Hindlimb muscle (tissue), 1 donor: ENCODE measurements at places on chromosomes 2 and 18.

GRCh38 chr2:59046401-59047372 is 805.6 kb upstream of the FANCL start:
- DNase-seq = no peak

- no peak for DNase-seq
Observed at GRCh38 chr2:233244818-233245217, 6.7 kb upstream of the ATG16L1 start.

GRCh38 chr2:57399057-57399456 is 647.5 kb upstream of the VRK2 start:
- no peak for DNase-seq

DNA sequence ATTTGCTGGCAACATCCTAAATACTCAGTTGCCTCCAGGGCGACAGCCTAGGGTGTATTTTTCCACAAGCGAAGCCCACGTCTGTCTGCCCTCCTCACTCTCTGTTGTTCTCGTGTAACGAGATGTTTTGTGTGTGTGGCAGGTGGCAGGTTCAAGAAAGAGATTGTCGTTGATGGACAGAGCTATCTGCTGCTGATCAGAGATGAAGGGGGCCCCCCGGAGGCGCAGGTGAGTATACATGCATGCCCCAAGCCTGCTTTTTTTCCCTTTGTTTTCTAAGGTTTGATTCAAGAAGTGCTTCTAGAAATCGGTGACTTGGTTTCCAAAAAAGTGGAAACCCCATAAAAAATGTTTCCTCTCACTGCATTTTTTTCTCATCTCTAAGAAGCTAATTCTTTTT is 247.0 kb downstream of the AGAP1 start:
- no peak for DNase-seq

GRCh38 chr2:230754200-230754599 is 41.6 kb downstream of the CAB39 start:
- no peak for DNase-seq

- no peak for DNase-seq
Observed at GRCh38 chr18:13791181-13791580, 32.8 kb upstream of the MC5R start.

DNA sequence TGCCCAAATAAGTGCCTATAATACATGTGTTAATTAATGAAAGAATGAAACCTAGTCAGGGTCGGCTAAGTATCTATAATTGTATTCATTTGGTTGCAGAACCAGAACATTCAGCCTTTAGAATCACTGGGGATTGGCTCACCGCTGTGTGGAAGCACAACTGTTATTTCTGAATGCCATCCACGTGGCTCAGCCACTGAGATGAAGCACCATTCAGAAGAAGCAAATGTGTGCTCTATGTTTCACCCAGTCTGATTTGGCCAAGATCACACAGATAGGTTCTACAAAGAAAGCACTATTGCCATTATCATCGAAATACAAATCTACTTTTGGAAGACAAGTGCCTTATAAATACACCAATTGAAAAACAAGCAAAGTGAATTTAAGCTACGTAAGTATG is 30.6 kb upstream of the SPOPL start:
- no peak for DNase-seq

DNA sequence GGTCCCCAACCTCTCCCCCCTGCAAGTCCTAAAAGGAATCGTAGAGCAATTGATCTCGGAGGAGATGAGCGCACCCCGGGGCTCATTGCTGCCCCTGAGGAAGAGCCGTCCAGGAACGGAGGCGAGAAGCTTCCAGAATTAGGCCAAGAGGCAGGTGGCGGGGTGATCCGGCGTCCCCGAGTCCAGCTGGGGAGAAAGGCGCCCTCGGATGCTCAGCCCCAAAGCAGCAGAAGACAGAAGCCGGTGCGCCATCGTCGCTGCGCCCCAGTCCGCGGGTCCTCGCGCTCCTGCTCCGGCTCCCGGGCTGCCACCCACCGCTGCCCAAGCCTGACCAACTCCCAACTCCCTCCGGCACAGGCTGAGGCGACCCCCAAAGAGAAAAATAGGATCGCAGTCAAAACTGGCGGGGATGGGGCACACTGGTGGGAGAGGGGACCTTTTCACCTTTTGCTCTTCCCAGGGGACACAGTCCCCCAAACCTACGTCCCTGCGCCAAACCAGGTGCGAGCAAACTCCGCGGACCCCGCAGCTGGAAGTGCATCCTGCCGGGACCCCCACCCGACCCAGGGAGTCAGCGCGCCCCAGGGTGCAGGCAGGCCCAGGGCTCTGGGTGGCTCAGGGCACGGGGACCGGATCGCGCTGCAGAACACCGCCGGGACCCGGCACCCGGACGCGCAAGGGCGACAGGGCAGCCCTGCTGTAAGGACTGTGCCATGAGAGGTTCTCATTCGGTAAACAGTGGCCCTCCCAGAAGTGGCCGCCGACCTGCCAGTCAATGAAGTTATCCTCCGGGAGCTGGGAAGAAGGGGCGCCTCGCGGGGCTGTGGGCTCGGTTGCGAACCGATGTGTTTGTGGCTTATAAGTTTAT is 8.4 kb upstream of the MEIS1 start:
- no peak for DNase-seq

DNA sequence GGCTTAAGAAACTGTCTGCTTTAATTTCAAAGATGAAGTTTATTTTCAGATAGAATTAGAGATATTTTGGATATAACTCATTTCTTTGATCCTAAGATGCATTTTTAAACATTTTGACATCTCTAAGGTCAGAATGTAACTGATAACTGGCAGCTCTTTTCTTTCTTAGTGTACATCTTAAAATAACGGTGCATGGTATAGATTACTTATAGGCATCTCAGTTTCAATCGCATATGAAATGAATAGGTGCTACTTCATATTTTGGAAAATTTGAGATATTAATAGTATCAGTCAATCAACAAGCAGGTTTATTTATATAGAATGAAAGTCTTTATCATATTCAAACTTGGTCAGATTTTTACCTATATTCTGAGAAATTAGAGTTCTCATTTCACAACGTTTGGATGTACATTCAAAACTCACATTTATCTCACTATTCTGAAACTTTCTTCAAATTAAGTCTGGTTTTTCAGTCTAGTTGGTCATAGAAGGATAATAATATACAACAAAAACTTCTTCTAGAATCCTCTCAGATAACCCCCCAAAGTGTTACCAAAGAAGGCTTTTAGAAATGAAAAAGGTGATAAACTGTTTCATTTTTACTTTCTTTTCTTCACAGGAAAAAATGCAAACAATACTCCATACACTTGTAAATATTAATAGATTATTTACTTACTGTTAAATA is 122.8 kb upstream of the WDSUB1 start:
- no peak for DNase-seq

GRCh38 chr2:190628591-190629319 is 20.1 kb upstream of the NAB1 start:
- DNase-seq = peak; percentile 83

DNA sequence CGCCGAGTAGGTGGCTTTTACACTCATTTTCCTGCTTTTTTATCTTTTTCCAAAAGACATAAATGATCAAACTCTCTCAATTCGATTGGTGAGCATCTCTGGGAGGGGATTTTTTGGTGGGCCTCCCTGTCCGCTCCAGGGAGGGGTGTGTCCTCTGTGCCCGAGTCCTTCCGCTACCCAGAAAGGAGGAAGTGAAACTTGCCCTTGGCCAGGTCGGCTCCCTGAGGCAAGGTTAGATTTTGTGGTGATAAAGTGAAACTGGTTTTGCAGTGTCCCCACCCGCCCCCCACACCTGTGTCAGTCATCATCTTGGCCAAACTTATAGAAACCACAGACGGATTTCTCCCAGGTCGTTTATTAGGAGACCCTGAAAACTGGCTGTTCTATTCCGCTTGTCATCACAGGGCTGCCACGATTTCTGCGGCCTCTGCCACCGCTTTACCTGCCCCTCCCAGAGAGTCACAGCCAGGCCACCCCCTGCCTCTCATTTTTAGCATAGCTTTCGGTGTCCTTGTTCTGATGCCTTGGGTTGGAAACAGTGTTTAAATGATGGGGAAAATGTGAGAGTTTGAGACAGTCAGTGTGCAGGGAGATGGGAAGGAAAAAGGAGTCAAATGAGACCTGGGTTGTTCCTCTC is 93.6 kb downstream of the SH3BP4 start:
- no peak for DNase-seq

GRCh38 chr2:68157002-68157401 is 686 bp upstream of the PNO1 start:
- no peak for DNase-seq

- DNase-seq = no peak
Observed at GRCh38 chr2:44163777-44164176, 4.9 kb upstream of the PPM1B start.

DNA sequence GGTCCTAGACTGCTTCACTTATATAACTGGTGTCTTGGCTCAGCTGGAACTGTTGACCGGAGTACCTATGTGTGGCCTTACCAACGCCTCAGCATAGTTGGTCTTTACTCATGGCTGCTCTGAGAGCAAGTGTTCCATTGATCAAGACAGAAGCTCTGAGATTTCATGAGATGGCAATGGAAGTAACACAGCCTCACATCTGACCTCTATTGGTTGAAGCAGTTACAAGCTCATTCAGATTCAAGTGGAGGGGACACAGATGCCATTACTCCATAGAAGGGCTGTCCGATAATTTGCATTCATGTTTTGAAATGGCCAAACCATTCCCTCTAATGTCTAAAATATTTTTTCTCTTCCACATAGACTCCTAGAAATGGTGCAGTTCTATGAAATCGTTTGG is 46.4 kb upstream of the STK39 start:
- DNase-seq = no peak

DNA sequence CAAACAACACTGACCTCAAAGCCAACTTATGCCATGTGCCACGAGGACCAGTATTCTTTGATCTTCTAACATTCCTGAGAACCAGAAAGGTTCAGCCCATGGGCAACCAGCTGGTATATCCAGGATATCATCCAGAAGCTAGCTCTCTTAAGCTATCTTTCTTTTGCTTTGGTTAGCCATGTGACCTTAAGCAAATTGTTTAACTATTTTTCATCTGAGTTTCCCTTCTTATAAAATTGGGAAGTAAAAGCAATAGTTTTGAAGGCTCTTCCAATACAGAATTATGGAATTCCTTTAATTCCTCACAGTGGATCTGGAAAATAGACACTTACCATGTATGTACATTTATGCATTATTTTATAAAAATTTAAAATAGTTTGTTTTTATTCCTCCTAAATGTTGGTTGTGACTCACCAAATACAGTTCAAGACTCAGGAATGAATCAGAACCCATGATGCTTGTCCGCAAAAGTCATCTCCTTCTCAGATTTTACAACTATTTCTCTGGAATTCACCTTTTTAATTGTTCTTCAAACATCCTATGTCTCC is 435.7 kb downstream of the ZEB2 start:
- no peak for DNase-seq

DNA sequence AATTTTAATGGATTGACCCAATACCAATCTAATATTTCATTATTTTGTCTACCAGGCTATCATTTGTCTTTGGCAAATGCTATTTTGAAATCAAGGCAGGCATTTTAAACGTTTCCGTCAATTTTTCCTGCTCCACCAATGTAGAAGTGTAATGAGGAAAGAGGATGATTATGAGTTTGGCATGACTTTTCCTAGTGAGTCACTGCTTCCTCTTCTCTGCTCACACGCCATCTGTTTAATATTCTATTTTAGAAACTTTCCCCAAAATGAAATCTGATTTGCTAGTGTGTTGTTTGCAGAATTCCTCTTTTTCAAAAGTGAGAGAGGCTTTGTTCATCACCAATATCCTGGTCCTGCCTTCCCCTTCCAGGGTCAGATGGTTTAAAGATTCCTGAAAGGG is 42.5 kb upstream of the PID1 start:
- peak; percentile 66 for DNase-seq

GRCh38 chr2:3421580-3421979 is 42.1 kb downstream of the TRAPPC12 start:
- no peak for DNase-seq

DNA sequence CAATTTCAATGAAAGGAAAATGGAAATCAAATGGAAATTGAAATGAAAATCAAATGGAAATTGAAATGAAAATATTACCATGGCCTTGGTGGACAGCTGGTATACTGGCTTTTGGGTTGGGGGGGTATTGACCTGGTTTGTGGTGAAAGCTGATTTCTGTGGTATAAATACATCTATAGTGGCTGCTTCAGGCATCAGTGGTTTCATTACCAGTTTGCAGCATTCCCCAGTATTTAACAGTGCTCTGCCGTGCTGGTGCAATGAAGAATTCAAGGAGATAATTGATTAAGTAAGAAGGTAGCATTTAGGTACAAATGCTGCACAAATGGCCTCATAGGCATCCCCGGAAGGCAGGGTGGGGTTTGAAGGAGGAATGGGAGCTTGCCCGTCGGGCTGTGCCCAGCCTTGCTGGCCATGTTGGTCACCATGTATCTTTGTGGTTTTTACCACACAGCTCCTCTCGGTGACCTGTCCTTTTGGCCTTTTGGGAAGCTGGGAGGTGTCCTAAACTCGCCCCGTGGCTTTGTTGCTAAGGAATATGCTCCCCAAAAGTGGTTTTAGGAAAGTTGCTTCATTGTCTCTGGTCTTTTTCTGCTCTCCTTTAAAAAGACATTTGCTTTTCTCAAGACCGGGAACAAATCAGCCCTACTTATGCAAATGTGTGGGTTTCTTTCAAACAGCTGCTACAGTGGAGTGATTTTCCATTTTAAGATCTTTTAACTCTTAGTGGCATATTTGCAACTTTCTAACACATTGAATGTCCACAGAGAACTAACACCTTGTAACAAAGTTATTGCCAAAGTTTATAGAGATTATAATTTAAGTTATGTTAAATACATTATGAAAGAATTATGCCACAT is 28.6 kb downstream of the SNTG2 start:
- no peak for DNase-seq

GRCh38 chr2:239148495-239149200 is 252.2 kb downstream of the HDAC4 start:
- no peak for DNase-seq

DNA sequence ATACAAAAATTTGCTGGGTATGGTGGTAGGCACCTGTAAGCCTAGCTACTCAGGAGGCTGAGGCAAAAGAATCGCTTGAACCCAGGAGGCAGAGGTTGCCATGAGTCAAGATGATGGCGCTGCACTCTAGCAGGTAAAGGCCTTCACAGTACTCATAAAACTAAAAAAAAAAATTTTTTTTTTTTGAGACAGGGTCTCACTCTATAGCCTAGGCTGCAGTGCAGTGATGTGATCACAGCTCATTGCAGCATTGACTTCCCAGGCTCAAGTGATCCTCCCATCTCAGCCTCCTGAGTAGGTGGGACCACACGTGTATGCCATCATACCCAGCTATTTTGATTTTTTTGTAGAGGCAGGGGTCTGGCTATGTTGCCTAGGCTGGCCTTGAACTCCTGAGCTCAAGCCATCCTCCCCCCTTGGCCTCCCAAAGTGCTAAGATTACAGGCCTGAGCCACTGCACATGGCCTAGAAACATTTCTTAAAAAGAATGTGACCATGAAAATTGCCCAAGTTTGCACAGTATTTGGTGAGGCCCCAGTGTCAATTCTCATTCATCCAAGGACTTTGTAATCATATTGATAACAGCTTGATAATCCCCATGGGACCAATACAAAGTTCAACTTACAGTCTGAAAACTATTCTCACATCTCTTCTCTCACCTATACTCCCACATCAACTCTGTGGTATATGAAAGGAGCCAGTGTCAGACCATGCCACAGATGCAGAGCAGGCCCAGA is 64.2 kb upstream of the MYCN start:
- no peak for DNase-seq
